Activated CD4-positive, alpha-beta T cell treated with anti-CD3 and anti-CD28 coated beads, Interleukin-2, amount 50 U/mL, for 4 hours (primary cell): ENCODE measurements at places on chromosomes 6 and 20.

DNA sequence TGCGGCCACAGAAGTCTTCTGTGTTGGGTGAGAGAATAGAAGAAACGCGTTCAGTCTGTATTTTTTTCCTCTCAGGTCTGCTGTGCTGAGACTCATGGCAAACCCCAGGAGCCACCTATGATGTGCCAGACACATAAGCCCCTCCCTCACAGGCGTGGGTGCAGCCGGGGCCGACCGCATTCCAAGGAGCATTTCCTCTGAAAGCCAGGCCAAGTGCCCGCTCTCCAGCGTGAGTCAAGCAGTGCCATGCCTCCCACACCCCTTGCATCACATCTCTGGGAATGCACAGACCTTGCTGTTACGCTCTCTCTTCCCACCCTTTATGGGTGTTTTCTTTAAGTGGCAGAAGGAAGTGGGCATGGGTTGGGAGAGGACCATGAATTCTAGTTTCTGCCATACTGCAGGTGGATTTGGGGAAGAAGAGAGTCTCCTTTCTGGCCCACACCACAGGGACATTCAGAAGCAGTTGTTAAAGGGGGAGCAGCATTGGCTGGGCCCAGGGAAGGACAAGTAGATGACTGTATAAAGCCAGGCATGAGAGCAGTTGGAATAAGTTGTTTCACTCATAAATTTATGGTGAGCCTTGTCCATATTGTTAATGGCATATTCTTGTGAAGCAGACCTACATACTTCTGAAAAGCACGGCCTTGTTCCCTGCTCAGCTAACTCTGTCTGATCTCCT, 37.1 kb upstream of the TFAP2A start:
- no peak for DNase-seq

DNA sequence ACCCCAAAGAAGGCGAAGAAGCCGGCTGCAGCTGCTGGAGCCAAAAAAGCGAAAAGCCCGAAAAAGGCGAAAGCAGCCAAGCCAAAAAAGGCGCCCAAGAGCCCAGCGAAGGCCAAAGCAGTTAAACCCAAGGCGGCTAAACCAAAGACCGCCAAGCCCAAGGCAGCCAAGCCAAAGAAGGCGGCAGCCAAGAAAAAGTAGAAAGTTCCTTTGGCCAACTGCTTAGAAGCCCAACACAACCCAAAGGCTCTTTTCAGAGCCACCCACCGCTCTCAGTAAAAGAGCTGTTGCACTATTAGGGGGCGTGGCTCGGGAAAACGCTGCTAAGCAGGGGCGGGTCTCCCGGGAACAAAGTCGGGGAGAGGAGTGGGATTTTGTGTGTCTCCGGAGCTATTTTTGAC, 69.6 kb downstream of the HFE start:
- peak; percentile 34 for DNase-seq

GRCh38 chr20:63704749-63705117, 3.0 kb downstream of the ARFRP1 start:
- no peak for DNase-seq

- peak; percentile 26 for DNase-seq
Measured at GRCh38 chr20:51385646-51386530, 156.6 kb downstream of the NFATC2 start.

GRCh38 chr20:20022498-20022897, 5.3 kb downstream of the NAA20 start:
- no peak for DNase-seq

- no peak for DNase-seq
Measured at GRCh38 chr20:61123286-61123685, 128.8 kb upstream of the CDH4 start.

DNA sequence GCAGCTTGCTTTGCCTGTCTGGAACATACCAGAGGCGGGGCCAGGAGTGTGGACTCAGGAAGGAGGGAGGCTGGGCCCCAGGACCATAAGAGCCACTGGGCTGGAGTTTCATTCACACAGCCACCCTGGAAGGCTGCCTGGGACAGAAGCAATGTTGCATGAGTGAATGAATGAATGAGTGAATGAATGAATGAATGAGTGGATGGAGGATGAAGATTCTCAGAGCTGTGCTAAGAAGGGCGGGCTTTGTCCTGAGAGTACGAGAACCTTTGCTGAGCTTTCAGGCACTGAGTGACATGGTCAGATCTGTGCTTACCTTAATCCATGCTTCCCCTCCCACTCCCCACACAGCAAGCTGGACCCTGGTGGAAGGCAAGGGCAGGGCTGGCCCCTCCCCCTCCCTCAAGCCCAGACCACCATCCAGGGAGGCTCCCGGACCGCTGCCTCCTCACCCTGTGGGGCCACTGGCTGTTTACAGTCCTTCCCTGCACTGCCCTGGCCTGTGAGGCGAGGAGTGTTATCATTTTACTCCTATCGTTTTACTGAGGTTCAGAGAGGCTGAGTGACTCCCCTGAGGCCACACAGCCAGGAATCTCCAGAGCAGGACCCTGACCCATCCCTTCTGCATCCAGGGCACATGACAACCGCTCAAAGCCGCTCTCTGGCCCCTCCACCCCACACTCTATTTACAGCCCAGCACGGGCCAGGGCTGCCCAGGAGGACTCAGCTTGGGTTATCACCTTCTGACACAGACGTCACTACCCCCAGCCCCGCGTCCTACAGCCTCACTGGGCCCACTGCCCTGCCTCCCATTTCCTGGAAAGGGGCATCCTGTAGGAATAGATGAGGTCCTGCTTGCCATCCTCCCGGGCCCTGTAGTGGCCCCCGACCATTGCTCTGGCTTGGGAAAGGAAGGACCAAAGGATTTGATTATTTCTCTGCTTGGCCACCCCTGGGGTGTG, 269.7 kb downstream of the TAF4 start:
- no peak for DNase-seq

GRCh38 chr20:10074513-10074912, 39.7 kb downstream of the ANKEF1 start:
- no peak for DNase-seq

DNA sequence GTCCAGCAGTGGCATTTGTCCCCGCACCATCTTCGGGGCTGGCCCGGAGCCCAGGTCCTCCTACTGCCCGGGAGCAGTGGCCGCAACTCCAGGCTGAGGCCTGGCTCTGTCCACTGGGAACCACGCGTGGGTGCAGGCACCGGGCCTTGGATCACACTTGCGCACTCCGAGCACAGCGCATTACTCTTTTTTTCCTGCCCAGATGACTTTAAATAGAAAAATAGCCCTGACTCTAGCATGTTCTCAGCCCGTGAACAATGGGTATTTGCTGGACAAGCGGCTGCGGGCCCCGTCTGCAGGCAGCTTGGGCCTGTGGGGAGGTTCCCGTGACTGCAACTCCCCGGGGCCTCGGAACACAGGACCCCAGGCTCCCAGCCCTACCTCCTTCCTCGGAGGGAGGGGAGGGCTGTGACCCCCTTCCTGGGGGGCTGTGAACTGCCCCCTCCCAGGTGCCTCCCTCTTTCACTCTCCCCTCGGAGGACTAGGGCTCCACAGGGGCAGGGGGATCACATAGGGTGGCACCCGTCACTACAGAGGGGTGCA, 162.2 kb downstream of the TBXT start:
- DNase-seq, result no peak

- no peak for DNase-seq
Measured at GRCh38 chr6:160424256-160424655, 76.1 kb downstream of the SLC22A3 start.

- DNase-seq, result no peak
Measured at GRCh38 chr6:54020334-54020733, 90.9 kb upstream of the MLIP start.

GRCh38 chr6:154202339-154202738, 154.3 kb downstream of the IPCEF1 start:
- no peak for DNase-seq

GRCh38 chr6:134111062-134111677, 58.7 kb upstream of the SLC2A12 start:
- DNase-seq, result no peak

DNA sequence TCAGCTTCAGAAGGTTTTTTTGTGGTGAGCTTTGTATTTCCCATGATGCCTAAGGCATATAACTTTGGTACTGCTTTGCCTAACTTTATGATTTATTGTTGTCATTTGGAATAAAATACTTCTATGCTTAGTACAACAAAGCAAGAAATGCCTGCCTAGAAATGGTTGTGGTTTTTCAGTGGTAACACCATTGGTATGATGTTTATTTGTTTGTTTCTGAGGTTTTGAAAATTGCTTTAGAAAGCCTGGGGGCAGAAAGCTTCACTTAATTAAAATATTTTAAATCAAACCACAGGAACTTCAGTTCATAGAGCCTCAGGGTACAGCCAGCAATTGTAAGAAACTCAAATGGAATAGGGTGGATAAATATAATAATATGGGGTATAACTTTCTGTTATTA, 351.2 kb upstream of the MAP3K7 start:
- no peak for DNase-seq

GRCh38 chr20:23120936-23121750, 35.0 kb upstream of the CD93 start:
- DNase-seq, result no peak
